HEK293T (cell line): ENCODE measurements at places on chromosomes 6 and 20.

DNA sequence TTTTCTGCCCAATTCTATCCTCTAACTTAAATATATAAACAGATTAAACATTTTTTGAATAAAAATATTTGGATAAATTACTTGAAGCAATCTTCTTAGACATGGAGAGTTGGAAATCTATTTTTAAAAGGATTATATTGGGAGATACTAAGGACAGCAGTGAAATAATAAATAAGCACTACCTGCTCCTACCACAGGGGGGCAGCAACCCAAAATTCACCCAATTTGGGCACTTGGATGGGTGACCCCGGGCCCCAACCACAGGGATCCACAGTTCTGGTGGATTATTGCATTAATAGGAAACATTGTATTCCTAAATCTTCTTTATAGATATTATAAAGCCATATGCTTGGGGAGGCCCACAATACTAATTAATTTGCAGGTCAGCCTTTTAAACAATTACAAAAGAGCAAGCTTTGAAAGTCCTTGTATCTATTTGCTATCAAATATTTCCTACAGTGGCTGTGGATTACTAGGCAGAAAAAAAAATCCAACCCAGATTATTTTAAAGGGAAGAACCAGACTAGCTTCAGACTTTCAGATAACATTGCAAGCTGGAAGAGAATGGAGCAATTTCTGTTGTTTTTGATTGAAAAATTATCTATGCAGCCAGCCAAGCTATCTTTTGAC, 66.4 kb upstream of the PDE10A start:
- peak; percentile 77 for DNase-seq

GRCh38 chr6:122692175-122692598, 82.0 kb downstream of the PKIB start:
- no peak for DNase-seq

- no peak for DNase-seq
These were observed 150.6 kb downstream of the NFATC2 start for GRCh38 chr20:51391926-51392325.

DNA sequence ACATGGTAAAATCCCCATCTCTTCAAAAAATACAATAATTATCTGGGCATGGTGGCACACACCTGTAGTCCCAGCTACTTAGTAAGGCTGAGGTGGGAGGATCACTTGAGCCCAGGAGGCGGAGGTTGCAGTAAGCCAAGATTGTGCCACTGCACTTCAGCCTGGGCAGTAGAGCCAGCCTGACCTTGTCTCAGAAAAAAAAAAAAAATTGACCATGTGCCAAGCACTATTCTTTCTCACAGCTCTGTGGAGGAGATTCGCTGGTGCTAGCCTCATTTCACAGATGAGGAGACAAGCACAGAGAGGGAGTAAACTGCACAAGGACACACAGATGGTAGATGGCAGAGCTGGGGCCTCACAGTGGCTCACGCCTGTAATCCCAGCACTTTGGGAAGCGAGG, 131.8 kb upstream of the JARID2 start:
- DNase-seq, result no peak

- no peak for DNase-seq
These were observed 40.7 kb downstream of the PYGB start for GRCh38 chr20:25288291-25289181.

- DNase-seq, result peak; percentile 60
These were observed 75.4 kb upstream of the TMEM244 start for GRCh38 chr6:129936329-129937165.

DNA sequence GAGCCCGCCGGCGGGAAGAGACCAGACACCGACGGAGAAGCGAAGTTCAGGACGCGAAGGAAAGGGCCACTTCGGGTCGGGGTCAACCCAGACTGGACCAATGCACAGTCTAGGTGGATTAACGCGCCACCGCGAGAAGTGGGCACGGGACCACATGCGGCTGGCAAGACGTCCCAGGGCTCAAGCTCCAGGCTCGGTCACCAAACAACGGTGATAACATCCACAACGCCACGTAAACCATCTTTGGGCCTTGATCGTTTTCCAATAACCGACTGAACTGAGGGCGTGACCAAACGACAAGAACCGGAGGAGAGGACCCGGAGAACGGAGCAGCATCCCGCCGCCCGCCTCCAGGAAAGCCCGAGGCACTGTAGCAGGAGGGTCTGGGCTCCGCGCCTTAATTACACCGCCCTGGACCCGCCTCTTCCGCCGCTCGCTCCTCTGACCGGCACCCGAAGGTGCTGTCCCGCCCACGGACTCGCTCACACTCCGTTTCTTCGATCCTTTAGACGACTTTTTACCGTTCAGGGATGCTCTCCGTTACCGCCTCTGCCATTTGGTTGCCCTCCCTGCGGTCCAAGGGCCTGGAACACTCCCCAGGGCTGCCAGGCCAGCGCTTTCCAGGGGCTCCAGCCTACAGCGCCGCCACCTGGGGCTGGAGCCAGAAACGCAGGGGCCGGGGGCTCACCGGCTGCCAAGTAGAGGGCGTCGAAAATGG, 44.1 kb downstream of the DPPA5 start:
- DNase-seq, result no peak

- DNase-seq, result no peak
These were observed 39.6 kb downstream of the TPD52L1 start for GRCh38 chr6:125193208-125193607.

- DNase-seq, result no peak
These were observed 67.6 kb downstream of the PSMG4 start for GRCh38 chr6:3326184-3326971.

DNA sequence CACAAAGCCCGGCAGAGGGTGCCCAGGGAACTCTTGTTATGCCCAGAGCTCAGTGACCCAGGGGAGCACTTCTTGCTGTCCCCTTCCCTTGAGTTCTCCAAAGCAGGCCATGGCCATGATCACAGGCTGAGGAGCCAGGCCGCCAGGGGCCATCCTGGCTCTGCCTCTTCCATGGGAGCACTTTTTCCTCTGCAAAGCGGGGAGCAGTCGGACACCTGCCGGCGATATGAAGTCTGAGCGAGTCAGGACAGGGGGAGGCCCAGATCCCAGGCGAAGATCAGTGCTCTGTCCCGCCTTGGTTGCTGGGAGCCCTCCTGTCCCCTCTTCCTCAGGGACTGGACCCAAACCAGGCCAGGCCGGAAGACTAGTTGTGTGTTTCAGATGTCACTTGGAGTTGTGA, 67.9 kb downstream of the TCP11 start:
- DNase-seq, result no peak

DNA sequence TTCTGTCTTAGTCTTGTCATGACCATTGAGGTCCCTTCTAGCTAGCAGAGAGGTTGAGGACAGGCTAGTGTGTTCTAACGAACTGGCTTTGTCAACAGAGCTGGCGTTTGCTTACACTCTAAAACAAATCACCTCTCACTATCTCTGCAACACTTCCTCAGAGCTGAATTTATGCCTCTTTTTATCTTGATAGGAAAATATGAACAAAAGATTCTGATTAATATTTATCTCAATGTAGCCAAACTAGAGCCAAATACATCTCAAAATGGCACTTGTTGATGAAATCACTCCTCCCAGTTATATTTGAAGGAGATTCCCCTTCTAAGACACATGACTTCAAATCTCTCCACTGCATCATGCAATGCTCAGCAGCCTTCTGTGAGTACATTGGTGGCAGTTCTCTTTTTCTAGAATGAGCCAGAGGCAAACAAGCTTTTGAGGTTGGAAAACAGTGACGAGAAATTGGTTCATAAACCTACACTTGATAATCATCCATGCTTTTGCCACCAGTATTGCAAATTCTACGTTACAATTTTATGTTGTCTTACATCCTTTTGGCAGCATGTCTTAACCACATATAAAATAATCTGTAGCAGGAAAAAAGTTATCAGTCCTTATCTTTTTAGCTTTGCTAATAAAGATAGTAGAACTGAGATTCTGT, 615.7 kb upstream of the CITED2 start:
- no peak for DNase-seq

DNA sequence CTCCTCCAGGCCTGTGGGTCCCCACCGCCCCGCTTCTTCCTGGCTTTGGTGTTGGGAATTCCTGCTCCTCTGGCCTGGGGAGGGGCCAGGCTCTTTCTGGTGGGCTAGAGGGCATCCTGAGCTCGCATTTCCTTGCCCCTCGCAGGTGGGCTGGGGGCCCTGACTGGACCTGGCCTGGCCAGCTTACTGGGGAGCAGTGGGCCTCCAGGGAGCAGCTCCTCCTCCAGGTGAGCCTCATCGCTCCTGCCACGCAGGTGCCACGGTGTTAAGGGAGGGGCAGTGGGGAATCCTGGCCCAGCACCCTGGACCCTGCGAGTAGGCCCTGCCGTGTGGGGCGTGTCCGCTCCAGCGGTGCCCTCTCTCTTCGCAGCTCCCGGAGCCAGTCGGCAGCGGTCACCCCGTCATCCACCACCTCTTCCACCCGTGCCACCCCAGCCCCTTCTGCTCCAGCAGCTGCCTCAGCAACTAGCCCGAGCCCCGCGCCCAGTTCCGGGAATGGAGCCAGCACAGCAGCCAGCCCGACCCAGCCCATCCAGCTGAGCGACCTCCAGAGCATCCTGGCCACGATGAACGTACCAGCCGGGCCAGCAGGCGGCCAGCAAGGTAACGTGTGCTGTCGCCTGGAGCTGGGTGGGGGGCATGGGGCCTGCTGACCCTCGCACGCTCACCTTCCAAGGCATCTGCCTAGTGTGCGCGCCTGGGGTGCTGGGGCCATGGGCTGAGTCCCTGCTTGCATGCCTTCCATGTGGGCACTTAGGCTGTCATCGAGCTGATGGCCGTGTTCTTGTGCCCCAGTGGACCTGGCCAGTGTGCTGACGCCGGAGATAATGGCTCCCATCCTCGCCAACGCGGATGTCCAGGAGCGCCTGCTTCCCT, 4.7 kb downstream of the ADRM1 start:
- no peak for DNase-seq

DNA sequence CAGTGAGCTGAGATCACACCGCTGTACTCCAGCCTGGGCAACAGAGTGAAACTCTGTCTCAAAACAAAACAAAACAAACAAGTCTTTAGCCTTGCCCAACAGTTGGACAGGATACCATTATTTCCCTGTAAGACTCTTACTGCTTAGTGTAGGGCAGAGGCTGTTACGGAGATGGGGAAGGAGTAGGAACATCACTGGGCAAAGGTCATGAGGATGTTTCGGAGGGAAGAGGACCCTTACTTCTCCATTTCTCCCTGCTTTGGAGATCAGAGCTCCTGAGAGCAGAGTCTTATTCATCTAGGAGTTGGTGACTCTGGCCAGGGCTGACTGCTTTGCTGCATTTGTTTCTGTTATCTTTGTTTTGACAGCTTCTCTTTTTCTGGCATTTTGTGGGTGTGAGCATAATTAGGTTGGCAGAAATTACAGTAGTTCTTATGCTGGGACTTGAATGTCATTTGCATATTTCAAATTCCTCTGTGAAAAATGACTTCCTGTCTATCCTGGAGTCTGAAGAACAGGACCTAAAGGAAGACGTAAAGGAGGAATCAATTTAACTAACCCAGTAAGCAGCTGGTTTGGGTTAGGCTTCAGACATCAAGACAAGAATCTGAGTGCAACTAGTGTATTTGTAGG, 89.0 kb downstream of the CDS2 start:
- DNase-seq, result no peak

GRCh38 chr6:34067814-34068213, 78.1 kb downstream of the GRM4 start:
- no peak for DNase-seq

GRCh38 chr6:112005013-112005371, 48.9 kb upstream of the CCN6 start:
- DNase-seq, result no peak

GRCh38 chr6:139828751-139829519, 454.5 kb upstream of the CITED2 start:
- no peak for DNase-seq

- no peak for DNase-seq
These were observed at the start of gene AIG1 for GRCh38 chr6:143060806-143061596. Gene AIG1 (plus strand): TSS chr6:143060889. CDS start chr6:143060926, 37 bp downstream.

DNA sequence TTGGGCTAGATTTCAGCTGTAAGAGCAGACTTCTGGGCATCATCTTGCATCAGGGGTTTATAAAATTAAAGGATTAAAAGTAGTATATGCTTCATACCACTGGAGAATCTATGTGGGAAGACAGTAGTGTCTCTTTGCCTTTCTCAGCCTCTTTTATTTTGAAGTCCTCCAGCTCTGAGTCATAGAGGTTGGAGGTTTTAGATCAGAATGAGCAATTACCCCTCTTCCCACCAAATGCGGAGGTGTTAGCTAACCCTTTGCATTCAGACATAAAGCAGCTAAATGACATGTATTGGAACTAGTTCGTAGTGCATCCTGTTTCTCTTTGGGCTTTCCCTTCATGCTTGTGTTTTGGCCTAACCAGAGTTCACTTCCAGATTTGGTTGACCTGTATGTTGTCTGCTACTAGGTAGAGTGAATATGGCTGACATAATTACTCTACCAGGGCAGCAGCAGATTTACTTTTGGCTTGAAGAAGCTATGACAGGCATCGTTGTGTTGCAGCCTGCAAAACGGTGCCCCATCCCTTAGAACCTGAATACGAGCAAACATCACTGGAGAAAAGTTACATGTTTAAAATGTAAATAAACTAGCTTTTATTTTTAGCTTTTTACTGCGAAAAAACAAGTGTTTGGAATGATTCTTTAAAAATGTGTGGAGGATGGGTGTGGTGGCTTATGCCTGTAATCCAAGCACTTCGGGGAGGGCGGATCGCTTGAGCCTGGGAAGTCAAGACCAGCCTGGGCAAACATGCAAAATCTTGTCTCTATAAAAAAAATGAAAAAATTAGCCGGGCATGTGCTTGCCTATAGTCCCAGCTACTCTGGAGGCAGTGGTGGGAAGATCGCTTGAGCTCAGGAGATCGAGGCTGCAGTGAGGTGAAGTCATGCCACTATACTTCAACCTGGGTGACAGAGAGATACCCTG, 82.2 kb downstream of the MYO6 start:
- DNase-seq, result no peak

- DNase-seq, result no peak
These were observed 4.1 kb downstream of the CALHM6 start for GRCh38 chr6:116465246-116465645.

- no peak for DNase-seq
These were observed 313.6 kb upstream of the SULF2 start for GRCh38 chr20:48098866-48099265.

GRCh38 chr6:123811378-123811777, 7.7 kb downstream of the NKAIN2 start:
- DNase-seq, result no peak

DNA sequence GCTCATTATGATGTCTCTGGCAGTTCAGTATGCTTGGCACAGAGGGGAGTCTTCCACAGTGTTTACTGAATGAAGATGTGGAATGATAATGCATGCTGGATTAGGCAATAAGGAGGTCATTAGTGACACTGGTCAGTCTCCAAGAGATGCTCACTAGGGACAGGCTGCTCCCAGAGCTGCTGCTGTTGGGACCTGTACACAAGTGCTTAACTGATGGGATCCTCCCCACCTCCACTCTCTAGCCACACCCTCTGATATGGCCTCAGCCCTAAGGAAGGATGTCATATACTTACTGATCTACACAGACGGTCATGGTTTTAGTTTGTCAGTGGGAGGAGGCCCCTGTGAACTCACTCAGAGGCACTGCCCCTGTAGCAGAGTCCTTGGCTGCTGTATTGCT, 73.4 kb downstream of the MYB start:
- DNase-seq, result no peak

- no peak for DNase-seq
These were observed 24.0 kb downstream of the ADA start for GRCh38 chr20:44627364-44628010.

- DNase-seq, result no peak
These were observed 33.1 kb upstream of the CNKSR3 start for GRCh38 chr6:154543628-154544027.

- DNase-seq, result no peak
These were observed 117.0 kb downstream of the PHACTR3 start for GRCh38 chr20:59721386-59721785.

- DNase-seq, result no peak
These were observed 23.0 kb downstream of the SLC23A2 start for GRCh38 chr20:4978050-4978918.
